Amygdala (tissue), 56 donors: ENCODE measurements at places on chromosomes 2 and 18.

DNA sequence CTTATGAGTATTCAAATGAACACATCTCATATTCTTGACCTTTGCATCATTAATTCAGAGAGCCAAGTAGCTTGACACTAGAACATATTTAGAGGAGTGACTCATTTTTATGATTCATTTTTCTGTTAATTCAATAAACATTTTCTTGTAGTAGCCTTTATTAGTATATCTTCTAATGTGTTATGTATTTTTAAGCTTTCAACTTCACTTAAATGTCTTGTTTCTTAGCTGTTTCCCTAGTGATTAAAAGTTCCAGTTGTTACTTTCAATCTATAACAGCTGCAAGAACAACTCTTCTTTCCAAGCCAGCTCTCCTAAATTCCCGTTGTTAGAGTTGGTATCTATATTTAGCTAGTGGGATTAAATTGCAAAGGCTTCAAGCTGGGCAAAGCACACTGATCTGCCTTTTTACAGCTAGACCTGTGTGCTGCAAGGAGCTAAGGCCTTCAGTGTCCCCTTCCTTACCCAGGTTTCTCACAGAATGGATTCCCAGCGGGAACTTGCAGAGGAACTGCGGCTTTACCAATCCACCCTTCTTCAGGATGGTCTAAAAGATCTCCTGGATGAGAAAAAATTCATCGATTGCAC, at the start of gene KLHL41:
KLHL41 (plus strand) TSS at position 405 of the 588 bp plus-strand sequence; CDS start at position 482, 77 bp downstream.
- DNase-seq, result no peak

GRCh38 chr18:22974707-22975106, 41.6 kb downstream of the RBBP8 start:
- no peak for DNase-seq

DNA sequence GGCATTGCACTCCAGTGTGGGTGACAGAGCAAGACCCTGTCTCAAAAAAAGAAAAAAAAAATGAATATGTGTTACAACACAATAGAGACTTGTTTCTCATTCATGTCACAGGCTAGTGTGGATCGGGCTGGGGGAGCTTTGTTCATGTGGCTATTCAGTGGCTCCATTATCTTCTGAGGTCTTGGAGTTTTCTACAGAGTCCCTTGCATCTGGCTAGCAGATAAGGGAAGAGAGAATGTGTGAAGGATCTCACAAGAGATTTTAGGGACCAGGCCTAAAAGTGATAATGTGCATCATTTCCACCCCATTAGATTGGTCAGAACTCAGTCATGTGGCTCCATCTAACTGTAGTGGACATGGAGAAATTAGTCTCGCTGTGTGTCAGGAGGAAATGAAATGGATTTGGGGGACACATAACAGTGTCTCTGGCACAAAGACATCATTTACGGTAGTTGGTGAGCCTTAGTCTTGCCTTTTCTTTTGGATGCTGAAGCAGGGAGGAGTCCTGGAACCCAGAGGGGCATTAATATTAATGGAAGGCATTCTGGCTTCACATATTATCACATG, 32.4 kb upstream of the CASP10 start:
- DNase-seq, result no peak

- no peak for DNase-seq
Measured at GRCh38 chr2:121273116-121273515, 11.9 kb downstream of the TFCP2L1 start.

DNA sequence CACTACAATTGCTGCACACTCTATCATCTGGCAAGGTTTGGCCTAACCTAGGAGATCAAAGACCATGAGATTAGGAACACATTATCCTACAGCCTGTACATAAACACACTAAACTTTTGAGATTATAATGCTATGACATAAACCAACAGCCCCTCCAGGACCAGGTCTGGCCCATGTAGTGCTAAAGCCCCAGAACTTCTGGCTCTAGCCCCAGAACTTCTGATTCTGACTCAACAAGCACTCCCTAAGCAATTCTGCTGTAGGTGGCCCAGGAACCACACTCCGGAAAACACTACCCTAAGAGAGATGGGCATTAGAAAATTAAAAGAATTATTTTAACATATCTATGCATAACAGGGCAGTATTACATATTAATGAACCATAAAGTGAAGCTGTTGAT, 369.5 kb upstream of the LYPD1 start:
- no peak for DNase-seq

DNA sequence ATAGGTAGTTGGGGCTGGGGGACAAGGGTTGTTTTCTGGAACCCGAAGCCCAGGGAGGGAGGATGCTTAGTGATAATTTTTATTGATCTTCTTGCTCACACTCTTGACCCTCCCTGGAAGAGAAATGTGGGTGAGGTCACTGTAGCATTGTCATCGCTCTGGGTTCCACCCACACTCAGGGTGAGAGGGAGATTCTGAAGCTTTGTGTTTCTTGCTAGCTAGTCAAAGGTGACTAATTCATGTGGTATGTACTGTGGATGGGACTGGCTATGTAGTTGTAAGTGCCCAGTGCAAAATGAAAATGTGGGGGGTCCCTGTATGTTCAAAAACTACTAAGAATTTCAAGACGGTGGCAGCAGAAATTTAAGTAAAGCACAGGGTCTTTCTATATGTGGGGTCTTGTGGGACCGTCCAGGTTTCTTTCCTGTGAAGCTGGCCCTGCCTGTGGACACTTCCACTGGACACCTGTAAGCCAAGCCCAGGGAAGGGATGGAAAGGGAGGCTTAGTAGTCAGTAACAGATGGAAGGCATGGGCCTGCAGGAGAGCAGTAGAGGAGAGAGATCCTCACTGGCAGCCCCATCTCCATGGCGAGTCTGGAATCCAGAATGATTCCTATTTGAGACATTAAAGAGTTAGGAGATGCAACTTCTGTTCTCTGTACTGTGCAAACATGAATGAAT, 35.0 kb downstream of the TSN start:
- no peak for DNase-seq

DNA sequence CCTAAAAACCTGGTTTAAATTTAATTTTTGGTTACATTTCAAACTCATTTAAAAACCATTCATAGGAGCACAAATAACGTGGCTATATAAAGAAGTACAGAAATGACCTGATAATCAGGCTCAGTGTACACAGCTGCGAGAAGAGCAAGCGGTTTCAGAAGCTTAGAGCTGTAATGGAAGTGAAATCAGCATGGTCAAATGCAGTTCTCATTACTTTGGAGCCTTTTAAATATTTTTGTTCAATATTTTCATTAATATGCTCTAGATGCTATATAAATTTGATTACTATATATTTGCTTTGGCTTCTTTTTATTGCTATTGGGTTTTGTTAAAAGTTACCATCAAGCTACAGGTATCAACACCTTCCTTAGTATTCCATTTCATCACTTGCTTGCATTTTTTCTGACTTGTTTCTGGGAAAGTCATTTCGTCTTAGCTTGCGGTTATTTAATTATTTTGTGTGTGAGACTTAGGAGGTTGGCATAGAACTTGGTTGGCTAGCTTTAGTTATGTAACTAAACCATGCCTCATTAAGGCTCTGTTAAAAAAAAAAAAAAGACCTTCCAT, 58.7 kb downstream of the AFTPH start:
- no peak for DNase-seq

- DNase-seq, result no peak
Measured at GRCh38 chr18:48962252-48962993, 11.7 kb upstream of the SMAD7 start.

DNA sequence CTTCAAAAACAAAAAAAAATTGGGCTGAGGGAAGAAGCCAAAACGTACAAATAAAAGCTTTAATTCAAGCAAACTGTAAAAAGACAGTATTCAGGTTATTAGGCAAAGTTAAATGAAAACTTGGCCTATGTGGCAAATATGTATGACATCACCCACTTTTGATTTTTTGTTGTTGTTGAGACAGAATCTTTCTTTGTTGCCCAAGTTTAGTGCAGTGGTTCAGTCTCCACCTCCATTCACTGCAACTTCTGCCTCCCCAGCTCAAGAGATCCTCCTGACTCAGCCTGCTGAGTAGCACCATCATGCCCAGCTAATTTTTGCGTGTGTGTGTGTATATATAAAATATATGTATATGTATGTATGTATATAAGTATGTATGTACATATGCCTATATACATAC, 440.4 kb upstream of the NRXN1 start:
- no peak for DNase-seq
